ENCODE measurements at places on chromosomes 13 and 19. TPM values are rescaled to one million over a fixed set of nuclear protein-coding genes. Genes with fewer than 3 reads are reported as not detected.
A peak's percentile ranks its signal among the peaks of the same experiment; 100 is the strongest.

KLC3 gene
- not detected for total RNA-seq

- peak; percentile 98 for DNase-seq
Observed at GRCh38 chr19:6372594-6373095, at the start of gene ALKBH7. TSS of gene ALKBH7 (plus strand) at chr19:6372794. CDS start at chr19:6372821, 27 bp downstream.

DNA sequence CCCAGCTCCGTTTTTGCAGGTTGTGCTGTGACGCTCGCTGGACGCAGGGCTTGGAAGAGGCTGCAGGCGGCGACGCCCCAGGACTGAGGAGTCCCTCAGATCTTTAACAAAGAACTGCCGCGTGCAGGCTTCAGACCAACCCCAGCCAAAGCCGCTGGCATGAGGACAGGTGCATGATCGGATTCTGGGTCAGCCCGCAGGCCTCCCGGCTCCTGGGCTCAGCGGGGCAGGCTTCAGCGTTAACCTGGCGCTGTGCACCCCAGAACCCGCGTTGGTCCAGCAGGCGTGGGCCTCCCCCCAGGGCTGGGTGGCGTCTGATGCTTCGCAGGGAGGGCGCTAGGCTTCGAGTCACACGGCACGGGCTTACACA, 920 bp upstream of the TIMM13 start:
- peak; percentile 47 for DNase-seq

DNA sequence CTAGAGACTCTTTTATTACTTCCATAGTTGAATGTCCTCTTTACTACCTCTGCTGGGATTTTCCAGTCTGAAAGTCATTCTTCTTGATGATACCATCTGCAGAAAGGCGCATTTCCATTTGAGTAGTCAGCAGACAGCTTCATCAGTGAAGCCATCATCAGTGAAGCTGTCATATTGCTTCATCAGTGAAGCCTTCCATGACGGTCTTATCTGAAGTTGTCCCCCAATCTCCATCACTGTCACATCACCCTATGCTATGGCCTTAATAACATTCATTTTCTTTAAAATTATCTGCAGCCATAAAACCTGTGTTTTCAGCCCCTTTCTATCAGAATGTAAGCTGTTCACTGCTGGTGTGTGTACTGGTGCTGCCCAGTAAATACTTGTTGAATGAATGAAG, 151.6 kb downstream of the B3GLCT start:
- no peak for DNase-seq

ZNF772 gene
- 20.2 TPM for total RNA-seq

DNA sequence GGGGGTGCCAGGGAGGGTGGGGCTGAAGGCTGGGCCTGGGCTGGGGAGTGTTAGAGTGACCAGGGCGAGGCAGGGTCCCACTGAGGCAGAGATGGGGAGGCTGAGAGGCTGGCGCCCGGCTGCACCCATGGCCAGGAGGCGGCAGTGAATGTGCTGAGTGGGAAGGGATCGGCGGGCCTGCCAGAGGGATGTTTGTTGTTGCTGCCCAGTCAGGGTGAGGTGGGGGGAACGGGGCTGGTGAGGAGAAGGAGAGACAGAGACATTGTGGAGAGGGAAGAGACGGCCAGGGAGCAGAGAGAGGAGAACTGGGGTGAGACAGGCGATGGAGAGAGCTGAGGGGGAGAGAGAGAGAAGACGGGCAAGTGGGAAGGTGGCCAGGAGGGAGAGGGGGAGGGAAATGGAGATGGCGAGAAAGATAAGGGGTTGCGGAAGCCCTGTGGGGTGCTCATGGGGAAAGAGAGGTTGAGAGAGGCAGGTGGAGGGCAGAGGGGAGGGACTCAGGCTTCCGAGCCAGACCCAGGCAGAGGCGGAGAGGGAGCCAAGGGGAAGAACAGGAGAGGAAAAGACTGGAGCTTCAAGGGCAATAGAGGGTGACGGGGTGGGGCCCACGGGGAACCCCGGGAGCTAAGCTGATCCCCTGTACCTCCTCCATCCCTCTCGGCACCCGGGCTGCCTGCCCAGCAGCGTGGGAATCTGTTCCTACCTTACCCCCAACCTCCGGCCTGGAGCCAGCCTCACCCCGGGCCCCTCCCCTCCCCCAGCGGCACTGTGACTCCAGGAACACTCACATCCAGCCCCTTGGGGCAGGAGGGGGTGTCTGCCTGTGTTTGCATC, 690 bp upstream of the B3GNT8 start:
- peak; percentile 82 for DNase-seq

KLK7 gene
- not detected for total RNA-seq

DNA sequence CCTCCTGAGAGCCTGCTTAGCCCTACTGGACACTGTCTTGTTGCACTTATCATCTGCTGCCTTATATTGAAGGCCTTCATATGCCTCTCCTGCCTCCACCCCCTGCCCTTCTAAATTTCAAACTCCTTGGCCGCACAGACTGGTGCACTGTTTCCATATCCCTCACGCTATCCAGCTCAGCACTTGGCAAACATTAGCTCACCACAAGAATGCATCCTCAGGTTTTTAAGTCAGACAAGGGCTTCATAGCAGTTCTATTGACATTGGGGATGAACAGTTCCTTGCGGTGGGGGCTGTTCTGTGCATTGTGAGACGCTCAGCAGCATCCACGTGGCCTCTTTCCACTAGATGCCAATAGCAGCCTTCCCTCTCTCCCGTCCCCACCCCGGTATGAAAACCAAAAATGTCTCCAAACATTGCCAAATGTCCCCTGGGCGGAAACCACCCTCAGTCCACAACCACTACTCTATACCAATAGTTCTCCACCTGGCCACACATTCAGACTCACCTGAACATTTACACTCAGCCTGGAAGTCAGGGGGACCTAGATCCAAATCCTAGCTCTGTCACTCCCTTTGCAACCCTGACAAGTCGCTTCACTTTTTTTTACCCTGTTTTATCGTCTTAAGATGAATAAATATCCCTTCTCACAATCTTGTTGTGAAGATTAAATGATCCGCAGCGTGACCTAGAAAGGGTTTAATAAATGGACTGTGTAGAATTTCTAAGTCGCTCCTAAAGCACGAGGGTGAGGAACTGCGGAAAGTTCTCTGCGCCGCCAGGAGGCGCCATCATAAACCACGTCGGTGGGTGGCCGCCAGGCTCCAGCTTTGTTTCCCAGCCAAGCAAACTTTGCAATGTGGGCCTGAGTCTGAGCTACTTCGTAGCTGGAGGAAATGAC, 3.6 kb upstream of the CEACAM3 start:
- peak; percentile 40 for DNase-seq

DNA sequence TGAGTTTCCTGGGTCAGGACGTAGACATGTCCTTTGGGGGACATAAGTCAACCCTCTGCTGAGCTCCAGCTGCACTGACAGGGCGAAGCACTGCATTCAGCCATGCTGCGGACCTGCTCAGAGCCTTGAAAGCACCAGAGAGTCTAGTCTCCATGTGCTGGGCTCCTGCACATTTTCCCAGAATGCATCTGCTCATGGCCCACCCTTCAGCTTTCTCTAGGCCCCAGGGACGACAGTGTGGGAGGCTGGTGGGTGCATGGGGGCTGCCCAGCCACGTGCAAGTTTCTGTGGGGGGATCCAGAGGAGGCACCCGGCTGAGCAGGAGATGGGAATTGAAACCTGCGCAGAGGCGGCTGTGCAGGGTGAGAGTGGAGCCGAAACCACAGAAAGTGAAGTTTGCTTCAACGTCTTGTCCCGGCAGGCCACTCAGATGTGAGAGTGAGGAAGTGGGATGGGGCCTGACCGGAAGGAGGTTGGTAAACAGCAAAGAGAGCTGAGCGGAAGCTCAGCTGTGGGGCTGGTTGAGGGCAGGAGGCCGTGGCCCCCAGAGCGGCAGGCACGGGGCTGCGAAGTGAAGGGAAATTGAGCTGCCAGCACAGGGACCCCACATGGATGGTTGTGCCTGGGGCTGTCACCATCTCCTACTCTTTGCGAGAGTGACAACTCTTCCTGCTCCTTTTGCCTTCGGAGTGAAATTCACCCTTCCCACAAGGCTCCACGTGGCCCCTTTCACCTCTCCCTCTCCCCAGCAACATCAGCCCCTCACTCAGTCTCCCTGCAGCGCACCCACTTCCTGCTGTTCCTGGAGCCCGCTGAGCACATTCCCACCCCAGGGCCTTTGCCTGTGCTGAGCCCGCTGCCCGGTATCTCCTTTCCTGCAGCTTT, 11.8 kb downstream of the PGLS start:
- DNase-seq, result peak; percentile 83

RPL18 gene
- 705 TPM for total RNA-seq

DNA sequence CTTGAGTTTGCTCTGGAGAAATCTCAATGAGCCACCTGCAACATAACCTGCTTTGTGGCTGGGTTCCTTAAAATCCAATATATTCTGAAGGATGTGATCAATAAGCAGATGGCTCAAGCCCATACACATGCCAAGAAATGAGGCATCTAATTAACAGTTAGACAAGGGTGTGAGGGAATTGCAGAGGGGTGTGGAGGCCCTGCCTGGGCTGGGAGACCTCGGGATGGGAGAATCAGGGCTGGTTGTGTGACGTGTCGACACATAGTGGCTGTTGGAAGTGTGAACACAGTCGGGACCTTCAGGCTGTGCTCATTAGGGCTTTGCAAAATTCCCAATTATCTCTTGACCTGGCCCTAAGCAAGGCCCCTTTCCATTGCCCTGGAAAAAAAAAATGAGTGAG, 362.0 kb upstream of the TMTC4 start:
- DNase-seq, result no peak
